ENCODE measurements at places on chromosomes 3 and 15. TPM values are rescaled to one million over a fixed set of nuclear protein-coding genes. Genes with fewer than 3 reads are reported as not detected.

Gene TRIM71
- total RNA-seq = 1.5 TPM

Gene FMN1
- total RNA-seq = 0.23 TPM

Gene TRIM42
- not detected for total RNA-seq

Gene OIP5
- total RNA-seq = 0.58 TPM

Gene GNAT1
- total RNA-seq = not detected

Gene TIMP4
- 13.1 TPM for total RNA-seq

Gene ST3GAL6
- total RNA-seq = 3.7 TPM

Gene PDZRN3
- 51.7 TPM for total RNA-seq

Gene FETUB
- not detected for total RNA-seq

Gene BSN
- total RNA-seq = 0.12 TPM

Gene AGBL1
- not detected for total RNA-seq

Gene PLXND1
- total RNA-seq = 155 TPM

Gene CAMKV
- not detected for total RNA-seq
